ENCODE measurements at places on chromosomes 3 and 15.
A peak's percentile ranks its signal among the peaks of the same experiment; 100 is the strongest.

- DNase-seq: no peak
These were observed 625.6 kb upstream of the SGO1 start for GRCh38 chr3:20811631-20812030.

GRCh38 chr3:145882436-145882835, 278.5 kb downstream of the PLOD2 start:
- DNase-seq: no peak

GRCh38 chr3:151460228-151460627, 633 bp downstream of the IGSF10 start:
- DNase-seq: peak; percentile 9

- no peak for DNase-seq
These were observed 22.5 kb downstream of the ANXA2 start for GRCh38 chr15:60375306-60375705.

- peak; percentile 17 for DNase-seq
These were observed 271.7 kb upstream of the TOPAZ1 start for GRCh38 chr3:43969944-43970343.

- DNase-seq: no peak
These were observed 136.8 kb upstream of the PLXNA1 start for GRCh38 chr3:126845920-126846715.

GRCh38 chr3:156668073-156668763, 6.2 kb upstream of the TIPARP start:
- DNase-seq: peak; percentile 15

- peak; percentile 38 for DNase-seq
These were observed 30.6 kb downstream of the TBC1D2B start for GRCh38 chr15:78046796-78047341.

GRCh38 chr3:194738254-194739093, 52.8 kb downstream of the FAM43A start:
- DNase-seq: peak; percentile 20

- no peak for DNase-seq
These were observed 29.7 kb downstream of the CRYGS start for GRCh38 chr3:186514296-186515002.

DNA sequence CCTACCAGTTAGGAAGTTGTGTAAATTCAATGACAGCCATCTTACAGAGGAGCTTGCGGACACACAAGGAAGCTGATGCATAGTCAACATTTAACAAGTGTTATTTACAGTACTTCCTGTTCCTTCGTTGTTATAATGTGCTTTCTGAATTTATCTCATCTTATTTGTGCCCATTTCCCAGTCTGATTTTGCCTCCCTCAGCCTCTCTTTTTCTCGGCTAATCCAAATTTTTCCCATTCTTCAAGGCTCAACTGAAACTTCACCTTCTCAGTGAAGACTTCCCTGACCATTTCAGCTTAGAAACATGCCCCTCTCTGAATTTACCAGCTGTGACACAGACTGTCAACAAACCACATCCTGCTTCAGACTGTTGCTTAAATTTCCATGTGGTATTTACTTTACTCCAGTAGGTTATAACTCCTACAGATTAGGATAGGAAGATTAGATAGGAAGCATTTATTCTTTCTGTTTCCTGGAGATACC, 55.7 kb upstream of the CP start:
- DNase-seq: no peak

GRCh38 chr3:197508461-197508860, 47.3 kb downstream of the BDH1 start:
- peak; percentile 49 for DNase-seq

DNA sequence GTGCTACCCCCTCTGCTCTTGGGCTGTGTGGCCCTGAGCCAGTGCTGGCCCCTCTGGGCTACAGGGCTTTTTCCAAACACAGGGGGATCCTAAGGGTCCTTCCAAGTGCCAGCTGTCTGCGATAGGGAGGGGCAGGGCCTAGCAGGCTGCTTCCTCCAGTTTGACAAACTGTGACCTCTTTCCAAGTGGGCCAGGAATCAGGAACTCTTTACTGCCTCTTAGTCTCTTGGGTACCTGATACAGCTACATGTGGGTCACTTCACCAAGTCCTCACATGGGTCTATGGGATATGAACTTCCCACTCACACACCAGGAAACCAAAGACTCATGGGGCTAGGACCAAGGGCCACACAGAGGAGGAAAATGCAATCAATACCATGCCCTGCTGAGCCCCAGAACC, 25.4 kb downstream of the SEC61A1 start:
- no peak for DNase-seq

DNA sequence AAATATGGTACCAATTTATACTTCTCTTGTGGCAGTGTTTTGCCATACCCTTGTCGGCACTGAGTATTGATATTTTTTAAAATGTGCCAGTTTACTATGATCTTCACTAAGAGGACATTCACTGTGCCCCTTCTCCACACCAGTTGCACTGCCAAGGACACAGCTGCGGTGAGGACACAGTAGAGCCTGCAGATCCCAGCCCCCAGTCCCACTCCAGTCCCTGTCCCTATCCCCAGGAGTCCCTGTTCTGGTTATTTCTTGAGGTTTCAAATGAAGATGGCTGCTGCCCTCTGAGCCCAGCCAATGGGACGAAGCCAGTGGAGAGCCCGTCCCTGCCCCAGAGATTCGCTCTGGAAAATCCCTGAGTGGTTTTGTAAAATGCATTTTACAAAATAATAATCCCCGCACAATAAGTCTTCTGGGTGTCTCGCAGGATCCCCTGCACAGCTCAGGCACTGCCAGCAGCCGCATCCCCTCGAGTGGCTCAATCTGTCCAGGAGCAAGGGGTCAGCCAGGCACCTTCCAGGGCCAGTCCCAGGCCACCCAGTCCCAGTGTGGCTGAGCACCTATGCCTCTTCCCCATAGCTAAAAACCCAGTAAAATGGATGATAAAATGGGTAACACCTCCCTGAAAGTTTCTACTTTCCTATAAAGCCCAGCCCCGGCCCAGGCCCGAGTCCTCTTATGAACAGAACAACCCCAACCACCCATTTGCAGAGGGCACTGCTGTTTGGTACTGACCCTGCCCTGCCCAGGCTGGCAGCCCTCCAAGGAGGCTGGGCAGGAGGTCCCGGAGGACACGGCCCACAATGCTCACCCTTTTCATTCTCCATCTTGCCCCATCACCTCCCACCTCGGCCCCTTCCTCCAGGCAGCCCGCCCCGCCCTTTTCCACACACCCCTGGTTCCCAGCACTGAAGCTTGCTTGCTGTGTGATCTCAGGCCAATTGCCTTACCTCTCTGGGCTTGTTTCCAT, 91.1 kb downstream of the VGLL4 start:
- no peak for DNase-seq

- DNase-seq: no peak
These were observed 86.8 kb downstream of the MYO5A start for GRCh38 chr15:52441841-52442240.

GRCh38 chr15:92023965-92024364, 170.5 kb downstream of the SLCO3A1 start:
- no peak for DNase-seq

DNA sequence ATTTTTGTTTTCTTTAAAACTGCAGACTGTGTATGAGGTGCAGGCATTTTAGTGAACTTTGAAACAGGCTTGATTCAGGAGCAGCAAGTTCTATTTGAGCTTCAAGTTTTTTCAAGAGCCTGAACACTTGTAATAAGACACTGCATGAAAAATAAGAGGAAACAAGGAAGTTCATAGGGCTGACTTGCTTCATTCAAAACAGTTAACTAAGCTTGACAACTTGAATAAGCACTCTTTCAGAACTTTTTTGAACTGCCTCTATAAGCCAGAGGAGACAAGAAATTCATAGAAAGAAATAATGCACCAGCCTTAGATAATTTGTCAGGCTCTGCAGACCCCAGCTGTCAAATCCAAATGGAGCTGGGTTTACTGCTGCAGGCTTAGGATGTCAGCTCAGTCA, 130.2 kb downstream of the SSR3 start:
- peak; percentile 95 for DNase-seq

DNA sequence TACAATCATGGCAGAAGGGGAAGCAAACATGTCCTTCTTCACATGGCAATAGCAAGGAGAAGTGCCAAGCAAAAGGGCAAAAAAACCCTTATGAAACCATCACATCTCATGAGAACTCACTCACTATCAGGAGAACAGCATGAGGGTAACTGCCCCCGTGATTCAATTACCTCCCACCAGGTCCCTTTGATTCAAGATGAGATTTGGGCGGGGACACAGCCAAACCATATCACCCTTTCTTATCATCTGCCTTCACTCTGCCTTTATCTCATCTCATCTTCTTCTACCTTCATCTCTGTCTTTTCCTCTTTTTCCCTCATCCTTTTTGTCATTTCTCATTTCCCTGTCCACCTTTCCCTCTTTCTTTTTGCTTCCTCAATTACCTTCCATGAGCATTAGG, 149.6 kb downstream of the AGBL1 start:
- no peak for DNase-seq

GRCh38 chr3:185983495-185984141, 45.8 kb upstream of the TRA2B start:
- peak; percentile 62 for DNase-seq

DNA sequence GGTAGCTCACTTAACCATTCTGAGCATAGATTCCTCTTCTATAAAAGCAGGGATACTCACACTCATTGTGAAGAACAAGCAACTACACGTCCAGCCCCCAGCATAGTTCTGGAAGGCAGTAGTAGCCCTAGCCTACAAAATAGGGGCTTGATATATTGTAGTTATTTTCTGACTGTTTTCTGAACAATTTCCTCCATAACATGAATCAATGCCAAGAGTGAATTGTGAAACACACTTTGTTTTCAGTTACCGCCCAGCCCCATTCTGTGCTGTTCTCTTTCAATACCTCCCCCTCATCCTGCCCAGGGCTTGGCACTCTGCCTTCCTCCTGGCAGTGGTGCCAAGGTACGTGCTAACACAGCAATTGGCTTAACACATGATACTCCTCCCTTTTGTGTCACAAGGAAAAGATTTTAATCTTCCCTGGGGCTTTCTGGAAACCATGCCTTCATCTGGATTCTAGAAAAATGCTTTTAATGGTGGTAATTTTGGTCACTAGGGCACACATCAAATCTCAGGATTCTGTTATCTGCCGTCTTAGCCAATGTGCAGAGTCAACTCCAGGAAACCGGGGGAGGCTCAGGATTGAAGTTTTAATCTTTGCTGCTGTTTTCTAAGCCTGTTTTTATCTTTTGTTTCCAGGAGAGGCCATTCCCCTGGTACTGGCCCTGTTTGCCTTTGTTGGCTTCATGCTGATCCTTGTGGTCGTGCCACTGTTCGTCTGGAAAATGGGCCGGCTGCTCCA, 37.2 kb downstream of the IL20RB start:
- no peak for DNase-seq

GRCh38 chr3:157816296-157816695, 289.9 kb downstream of the SHOX2 start:
- no peak for DNase-seq

GRCh38 chr15:90221246-90221900, 12.4 kb downstream of the CIB1 start:
- no peak for DNase-seq

DNA sequence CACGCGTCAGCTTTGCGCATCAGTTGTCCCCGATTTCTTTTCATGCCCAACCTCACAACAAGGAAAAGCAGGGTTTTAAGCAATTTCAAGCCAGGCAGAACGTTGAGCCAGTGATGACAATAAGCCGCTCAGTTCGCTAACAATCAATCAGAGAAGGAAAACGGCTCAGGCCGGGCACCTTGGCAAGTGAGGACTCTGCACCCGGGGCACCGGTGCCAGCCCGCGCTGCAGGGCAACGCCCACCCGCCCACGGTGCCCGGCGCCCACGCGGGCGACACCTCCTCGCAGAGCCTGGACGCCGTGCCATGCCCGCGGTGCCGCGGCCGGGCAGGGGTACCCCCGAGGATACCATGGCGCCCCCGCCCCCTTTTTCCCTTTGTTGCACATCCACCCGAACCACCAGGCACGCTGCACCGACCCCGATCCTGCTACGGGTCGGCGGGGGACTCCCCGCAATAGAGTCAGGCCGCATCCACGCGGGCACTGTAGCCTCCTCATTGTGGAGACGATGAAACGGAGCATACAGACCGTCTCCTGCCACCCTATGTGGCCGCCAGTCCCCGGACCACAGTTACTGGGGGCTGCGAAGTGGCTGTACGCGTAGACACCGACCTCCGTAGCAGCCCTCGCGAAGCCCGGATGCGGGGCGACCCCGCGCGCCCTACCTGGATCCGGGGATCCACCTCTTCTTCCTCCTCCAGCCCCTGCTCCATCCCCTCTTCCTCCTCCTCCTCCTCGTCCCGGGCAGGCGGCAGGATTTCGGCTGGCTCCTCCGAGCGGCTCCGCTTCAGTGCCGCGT, 581 bp downstream of the SH3BP5 start:
- no peak for DNase-seq

- DNase-seq: peak; percentile 5
These were observed 63.2 kb downstream of the AKAP13 start for GRCh38 chr15:85443593-85444087.

- no peak for DNase-seq
These were observed 76.0 kb upstream of the ATP10A start for GRCh38 chr15:25939122-25939521.

GRCh38 chr3:48278884-48279559, 38.1 kb downstream of the ZNF589 start:
- no peak for DNase-seq

GRCh38 chr3:122627301-122627700, 49.9 kb downstream of the PARP15 start:
- no peak for DNase-seq

DNA sequence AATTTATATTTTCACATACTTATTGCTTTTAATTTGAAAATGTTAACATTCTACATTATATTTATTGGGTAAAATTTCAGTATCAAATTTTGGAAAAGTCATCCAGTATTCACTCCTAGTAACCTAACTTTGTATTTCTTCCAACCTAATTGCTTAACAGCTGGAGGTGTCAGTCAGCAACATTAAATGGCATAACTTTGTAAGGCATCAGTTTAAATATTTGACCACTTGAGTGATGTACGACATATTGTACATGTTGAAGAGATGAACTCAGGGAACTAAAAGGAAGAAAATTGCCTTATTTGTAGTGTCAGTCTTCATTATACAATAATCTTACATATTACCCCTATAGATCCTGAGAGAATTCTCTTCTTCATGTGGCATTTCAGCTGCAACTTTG, 326.8 kb downstream of the NAALADL2 start:
- DNase-seq: no peak
